ENCODE measurements at places on chromosomes 12 and 14.

- DNase-seq = no peak
Observed at GRCh38 chr12:84644908-84645307, 267.7 kb downstream of the SLC6A15 start.

- DNase-seq = no peak
Observed at GRCh38 chr14:23881282-23881681, 72.3 kb upstream of the DHRS4 start.

- DNase-seq = no peak
Observed at GRCh38 chr12:128381541-128381940, 114.6 kb downstream of the TMEM132C start.

- DNase-seq = no peak
Observed at GRCh38 chr12:57006809-57007475, 596 bp upstream of the ZBTB39 start.

GRCh38 chr12:76855271-76855670 lies 23.5 kb downstream of the CSRP2 start:
- no peak for DNase-seq

DNA sequence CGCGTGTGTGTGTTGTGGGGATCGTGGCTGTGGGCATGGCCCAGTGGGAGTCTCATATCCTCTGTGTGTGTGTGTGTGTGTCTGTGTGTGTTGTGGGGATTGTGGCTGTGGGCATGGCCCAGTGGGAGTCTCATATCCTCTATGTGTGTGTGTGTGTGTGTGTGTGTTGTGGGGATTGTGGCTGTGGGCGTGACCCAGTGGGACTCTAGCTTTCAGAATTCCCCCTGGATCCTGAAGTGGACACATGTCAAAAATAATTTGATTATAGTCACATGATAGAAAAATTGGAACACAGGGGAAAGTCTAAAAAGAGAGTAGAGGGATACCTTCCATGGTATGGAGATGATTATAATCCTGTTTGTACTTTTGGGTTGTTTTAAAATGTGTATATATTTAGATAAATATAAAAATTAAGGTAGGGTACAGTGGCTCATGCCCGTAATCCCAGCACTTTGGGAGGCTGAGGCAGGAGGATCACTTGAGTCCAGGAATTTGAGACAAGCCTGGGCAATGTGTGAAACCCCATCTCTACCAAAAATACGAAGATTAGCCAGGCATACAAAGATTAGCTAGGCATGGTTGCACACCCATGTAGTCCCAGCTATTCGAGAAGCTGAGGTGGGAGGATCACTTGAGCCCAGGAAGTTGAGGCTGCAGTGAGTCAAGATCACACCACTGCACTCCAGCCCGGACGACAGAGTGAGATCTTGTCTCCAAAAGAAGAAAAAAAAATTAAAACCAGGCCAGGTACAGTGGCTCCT lies 11.0 kb downstream of the PAPLN start:
- no peak for DNase-seq

- DNase-seq = no peak
Observed at GRCh38 chr12:52800259-52800917, 4.5 kb upstream of the KRT3 start.

DNA sequence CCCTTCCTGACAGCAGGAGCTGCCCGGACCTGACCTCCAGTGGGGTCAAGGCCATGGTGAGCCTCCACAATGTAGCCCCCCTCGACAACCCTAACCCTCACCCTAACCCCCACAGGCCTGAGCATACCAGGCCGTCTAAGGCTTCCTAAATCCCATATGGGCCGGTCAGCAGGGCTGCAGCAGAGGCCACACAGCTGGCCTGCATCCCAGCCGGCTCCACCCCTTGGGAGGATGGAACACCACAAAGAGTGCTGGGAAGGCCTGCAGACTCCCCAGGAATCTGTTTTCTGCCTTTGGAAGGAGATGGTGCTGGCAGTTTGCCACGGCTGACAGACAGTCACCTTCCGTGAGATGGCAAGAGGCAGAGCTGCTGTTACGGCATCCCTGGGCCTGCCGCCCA lies 2.8 kb downstream of the TMEM179 start:
- peak; percentile 18 for DNase-seq

GRCh38 chr12:5870183-5870582 lies 74.9 kb downstream of the ANO2 start:
- DNase-seq = no peak

GRCh38 chr12:24960222-24960855 lies 11.4 kb upstream of the BCAT1 start:
- DNase-seq = no peak

- DNase-seq = no peak
Observed at GRCh38 chr14:92176476-92176875, 54.7 kb downstream of the CPSF2 start.

- DNase-seq = no peak
Observed at GRCh38 chr12:52832451-52832850, 1.7 kb downstream of the KRT79 start.

- DNase-seq = no peak
Observed at GRCh38 chr14:96243785-96244184, 12.2 kb upstream of the BDKRB1 start.

- DNase-seq = no peak
Observed at GRCh38 chr14:89544636-89545301, 127.7 kb upstream of the FOXN3 start.

GRCh38 chr12:117921929-117922777 lies 46.6 kb downstream of the KSR2 start:
- no peak for DNase-seq

- no peak for DNase-seq
Observed at GRCh38 chr14:103225476-103225875, 102.2 kb downstream of the TNFAIP2 start.

- no peak for DNase-seq
Observed at GRCh38 chr12:122981587-122982476, 1.4 kb downstream of the ARL6IP4 start.

GRCh38 chr14:104066719-104067295 lies 18.7 kb upstream of the ASPG start:
- DNase-seq = no peak

DNA sequence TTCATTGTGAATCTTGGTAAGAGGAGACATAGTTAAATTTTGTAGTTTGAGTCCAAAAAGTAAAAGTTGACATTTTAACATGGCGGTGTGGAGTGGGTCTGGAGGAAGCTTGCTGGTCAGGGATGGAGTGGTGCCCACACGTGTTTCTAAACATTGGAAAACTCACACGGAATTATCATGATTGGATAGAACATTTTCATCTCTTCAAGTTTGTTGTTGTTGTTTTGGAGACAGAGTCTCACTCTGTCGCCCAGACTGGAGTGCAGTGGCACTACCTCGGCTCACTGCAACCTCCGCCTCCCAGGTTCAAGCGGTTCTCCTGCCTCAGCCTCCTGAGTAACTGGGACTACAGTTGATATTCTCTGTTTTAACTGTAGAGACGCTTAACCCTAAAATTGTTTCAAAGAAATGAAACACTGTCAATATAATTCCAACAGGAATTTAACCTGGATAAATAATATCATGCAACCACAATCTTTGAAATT lies 502 bp upstream of the MBIP start:
- no peak for DNase-seq

DNA sequence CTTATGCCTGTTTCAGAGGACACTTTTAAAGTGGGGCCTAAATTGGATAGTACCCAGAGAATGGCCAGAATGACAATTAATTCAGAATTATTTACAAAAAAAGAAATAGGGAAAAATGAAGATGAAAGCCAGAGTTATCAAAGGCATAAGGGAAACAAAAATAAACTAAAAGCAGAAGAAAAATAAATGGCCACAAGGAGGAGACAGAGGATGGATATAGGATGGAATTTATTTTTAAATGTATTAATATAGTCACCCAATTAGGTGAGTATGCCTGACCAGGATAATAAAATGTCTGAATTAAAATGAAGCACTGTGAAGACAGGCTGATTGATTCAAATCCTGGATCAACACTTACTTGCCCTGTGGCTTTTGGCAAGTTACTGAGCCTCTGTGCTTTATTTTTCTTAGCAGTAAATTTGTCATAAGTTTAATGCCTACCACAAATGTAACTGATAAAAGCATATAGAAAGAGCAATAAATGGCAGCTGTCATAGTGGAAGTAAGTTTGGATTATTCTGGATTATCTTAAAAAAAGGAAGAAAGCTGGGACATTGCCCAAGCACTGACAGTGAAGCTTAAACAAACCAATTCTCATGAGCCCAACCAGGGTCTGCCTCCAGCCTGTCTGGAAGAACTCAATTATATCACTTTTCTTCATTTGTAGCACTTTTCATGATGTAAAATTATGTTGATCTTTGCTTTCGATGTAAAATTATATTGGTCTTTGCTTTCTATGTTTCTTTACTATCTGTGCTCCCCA lies 3.5 kb downstream of the CLEC9A start:
- no peak for DNase-seq

DNA sequence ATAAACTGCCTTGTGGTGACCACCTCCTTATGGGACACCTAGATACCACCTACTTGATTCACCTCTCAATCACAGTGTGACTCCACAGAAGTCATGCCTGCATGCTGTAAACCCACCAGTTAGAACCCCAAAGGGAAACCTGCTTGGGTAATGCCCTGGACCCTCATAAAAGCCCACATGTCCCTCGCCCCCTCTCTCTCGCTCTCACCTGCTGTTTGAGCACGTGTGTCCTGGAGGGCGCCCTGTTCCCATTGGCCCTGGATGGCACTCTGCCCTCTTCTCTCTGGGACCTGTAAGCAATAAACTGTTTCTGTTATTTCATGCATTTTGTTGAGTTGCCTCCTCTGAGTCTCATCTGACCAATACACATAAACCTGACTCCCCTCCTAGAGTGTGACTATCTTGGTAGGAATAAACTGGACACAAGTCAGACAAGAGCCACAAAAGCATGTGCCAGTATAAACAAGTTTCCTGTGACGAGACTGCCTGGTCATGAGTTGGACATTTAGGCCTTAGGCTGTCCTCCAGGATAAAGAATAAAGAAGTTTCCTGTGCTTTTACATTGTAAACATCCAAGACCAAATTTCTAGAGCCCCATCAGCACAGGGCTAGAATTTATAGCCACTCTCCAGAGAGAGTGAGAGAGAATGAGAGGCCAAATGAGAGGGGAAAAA lies 8.6 kb downstream of the IFI27L2 start:
- DNase-seq = no peak

DNA sequence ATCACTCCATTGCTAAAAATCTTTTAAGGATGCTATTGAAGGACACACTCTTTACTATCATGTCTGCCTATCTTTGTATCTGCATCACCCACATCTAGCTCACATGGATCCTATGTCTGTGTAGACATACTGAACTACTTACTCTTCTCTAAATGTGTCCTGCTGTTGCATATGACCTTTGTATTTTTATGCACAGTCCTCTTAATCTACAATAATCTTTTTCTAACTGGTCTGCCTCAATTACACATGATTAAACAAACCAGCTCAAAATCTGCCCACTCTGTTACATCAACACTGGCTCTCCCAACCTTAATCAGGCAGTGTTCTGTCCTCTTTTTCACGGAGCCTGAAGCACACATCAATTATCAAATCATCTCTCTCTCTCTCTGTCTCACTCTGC lies 316.3 kb upstream of the MGAT4C start:
- no peak for DNase-seq

DNA sequence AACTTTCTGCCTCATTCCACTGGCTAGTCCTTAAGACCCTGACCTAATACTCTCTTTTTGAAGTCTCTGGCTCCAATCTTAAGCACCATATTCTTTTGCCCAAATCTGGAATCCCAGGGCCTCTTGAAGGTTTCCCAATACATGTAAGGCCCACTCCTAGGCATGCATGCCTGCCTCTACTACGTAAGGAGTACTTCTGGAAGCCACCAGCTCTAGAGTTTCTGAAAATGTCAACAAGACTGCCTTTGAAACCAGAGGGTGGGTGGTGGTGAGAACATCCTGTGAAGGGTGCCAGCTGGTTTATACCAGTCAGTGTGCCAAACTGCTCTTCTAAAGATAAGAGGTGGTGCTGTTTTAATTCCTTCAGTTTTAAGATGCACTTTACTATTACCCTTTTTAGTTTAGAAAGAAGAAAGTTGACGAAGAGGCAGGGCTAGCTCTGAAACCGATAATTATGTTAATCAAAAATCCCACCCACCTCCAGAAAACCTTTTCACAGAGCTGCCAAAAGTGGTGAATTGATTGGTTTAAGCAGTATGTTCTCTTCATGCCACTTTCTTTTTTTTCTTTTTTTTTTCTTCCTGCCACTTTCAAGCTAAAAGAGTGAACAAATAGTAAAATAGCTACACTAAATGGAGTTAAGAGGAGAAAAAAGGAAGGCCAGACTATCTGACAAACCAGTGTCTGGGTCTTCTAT lies 8.7 kb upstream of the WDR89 start:
- no peak for DNase-seq

GRCh38 chr14:42163136-42163535 lies 556.5 kb downstream of the LRFN5 start:
- DNase-seq = no peak

GRCh38 chr12:104657726-104658484 lies 201.2 kb downstream of the CHST11 start:
- no peak for DNase-seq

DNA sequence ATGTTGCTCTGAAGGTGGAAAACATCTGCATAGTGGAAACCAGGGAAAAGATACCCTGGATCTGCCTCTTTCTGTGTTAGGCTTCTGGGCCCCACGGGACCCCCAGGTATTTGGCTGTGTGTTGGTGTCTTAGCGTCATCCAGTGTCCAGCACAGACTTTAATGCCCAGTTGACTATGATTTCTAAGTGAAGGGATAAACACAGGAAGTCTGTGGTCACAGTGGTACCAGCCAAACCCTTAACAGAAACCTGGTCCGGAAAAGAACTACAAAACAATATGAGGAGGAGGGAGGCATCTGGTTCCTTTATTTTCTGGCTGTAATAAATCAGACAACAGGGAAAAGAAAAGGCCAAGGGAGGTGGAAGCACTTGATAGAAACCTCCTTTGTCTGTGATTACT lies 56.4 kb downstream of the CMKLR1 start:
- DNase-seq = no peak

- no peak for DNase-seq
Observed at GRCh38 chr14:105014032-105014431, 6.9 kb downstream of the CDCA4 start.

GRCh38 chr12:131367983-131368667 lies 342.8 kb upstream of the SFSWAP start:
- DNase-seq = no peak

- no peak for DNase-seq
Observed at GRCh38 chr14:97177635-97178034, 380.5 kb downstream of the VRK1 start.

- no peak for DNase-seq
Observed at GRCh38 chr14:38611928-38612327, 356.0 kb upstream of the CLEC14A start.

- no peak for DNase-seq
Observed at GRCh38 chr12:80634903-80635302, 72.5 kb upstream of the MYF6 start.

DNA sequence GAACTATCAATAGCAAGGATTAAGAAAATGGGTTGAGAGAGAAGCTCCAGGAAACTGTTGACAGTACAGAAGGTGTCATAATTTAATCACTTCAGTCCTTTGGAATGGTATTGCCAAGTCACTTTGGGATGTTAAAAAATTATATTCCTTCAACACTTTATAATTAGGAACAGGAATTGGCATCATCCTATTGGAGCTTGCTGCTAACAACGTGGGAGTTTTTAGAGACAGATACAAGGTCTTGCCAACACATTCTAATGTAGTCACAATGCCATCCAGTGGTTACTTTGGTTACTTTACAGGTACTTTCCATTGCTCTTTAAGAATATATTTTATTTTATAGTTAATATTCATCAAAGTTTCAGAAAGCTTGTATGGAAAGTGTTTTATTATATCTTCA lies 310.1 kb downstream of the SYT1 start:
- DNase-seq = peak; percentile 25

- peak; percentile 84 for DNase-seq
Observed at GRCh38 chr14:99971087-99971940, 93.9 kb upstream of the EVL start.

- no peak for DNase-seq
Observed at GRCh38 chr14:21734457-21735074, 60.9 kb upstream of the OR4E1 start.

Data from NCI-H2227 treated with DMSO at 0.1 percent for 48 hours (cell line).